A549 (cell line): ENCODE measurements at places on chromosomes 16 and 17.
A peak's percentile ranks its signal among the peaks of the same experiment; 100 is the strongest.

DNA sequence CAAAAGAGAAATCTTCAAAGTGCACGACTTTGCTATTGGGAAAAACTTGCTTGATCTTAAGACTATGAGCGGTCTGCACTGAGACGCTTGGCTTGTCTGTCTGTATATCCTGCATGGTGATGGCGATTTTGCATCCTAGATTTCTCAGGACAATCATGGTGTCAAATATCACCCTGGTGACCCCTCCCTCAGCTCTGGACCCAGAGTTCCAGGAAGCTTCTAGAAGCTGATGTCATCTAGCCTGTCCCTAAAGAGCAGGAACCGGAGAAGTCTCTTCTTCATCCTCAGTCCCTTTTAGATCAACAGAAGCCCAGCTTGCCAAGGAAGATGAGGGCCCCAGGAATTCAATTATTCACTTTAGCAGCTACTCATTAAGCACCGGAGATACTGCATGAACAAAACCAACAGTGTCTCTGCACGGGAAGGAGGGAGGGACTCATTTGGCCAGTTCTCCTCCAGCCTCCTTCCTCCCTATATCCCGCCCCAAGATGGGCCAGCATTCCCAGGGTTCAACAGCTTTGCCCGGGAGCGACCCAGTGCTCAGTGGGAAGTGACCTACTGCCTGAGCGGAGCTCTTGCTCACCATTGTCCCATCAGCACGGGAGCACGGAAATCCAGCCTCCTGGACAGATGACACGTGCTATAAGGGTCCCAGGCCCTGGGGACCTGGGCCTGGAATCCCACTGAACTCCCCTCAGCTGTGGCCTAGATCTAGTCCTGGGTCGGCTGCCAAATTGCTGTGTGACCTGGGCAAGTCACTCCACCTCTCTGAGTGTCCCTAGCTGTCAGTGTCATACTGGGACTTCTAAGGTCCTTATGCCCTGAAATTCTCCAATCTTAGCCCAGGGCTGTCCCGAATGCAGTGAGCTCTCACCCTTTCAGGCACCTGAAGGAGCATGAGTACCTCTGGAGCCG is 3.8 kb downstream of the EMP2 start:
- DNase-seq: no peak

- peak; percentile 34 for DNase-seq
Measured at GRCh38 chr16:85888405-85889331, 10.3 kb upstream of the IRF8 start.

DNA sequence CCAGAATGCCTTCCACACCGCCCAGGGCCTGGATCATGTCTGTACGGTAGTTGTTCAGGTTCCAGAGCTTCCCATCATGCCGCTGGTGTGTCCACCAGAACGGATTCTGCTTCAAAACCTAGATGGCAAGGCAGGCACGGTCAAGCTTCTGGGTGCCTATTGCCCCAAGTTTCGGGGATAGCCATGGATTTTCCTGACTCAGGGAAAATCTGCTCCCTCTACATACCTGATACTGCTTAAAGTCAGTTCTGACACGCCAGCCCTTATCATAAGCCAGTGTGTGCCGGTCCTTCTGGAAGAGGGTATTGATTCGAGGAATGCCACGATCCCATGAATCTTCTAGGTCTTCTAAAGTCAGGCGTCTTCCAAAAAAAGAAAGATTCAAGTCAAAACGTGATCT is 11.4 kb upstream of the RILP start:
- DNase-seq: no peak

DNA sequence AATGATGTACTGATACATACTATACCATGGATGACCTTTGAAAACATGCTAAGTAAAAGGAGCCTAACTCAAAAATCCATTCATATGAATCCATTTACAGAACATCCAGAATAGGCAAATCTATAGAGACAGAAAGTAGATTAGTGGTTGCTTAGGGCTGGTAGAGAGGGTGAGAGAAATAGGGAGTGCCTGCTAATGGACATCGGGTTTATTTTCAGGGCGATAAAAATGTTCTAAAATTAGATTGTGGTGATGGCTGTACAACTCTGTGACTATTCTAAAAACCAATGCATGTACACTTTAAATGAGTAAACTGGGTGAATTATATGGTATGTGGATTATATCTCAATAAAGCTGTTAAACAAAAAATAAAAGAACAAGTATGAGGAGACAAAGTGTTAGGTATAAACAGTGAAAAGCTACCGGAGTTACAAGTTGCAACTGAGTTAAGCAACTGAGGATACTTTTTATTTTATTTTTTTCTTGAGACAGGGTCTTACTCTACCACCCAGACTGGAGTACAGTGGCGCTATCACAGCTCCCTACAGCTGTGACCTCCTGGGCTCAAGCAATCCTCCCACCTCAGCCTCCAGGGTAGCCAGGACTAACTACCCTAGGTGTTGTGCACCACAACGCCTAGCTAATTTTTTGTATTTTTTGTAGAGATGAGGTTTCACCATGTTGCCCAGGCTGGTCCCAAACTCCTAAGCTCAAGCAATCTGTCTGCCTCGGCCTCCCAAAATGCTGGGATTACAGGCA is 75.5 kb upstream of the CORO6 start:
- no peak for DNase-seq

GRCh38 chr17:79826841-79827578 is 12.2 kb downstream of the CBX4 start:
- no peak for DNase-seq

GRCh38 chr17:1304962-1305563 is 25.6 kb downstream of the TRARG1 start:
- no peak for DNase-seq
